ENCODE measurements at places on chromosomes 12 and 14.

- DNase-seq, result no peak
These were observed 769.8 kb upstream of the MGAT4C start for GRCh38 chr12:87025976-87026375.

- DNase-seq, result no peak
These were observed 96.8 kb upstream of the IFNG-AS1 start for GRCh38 chr12:67892259-67893021.

DNA sequence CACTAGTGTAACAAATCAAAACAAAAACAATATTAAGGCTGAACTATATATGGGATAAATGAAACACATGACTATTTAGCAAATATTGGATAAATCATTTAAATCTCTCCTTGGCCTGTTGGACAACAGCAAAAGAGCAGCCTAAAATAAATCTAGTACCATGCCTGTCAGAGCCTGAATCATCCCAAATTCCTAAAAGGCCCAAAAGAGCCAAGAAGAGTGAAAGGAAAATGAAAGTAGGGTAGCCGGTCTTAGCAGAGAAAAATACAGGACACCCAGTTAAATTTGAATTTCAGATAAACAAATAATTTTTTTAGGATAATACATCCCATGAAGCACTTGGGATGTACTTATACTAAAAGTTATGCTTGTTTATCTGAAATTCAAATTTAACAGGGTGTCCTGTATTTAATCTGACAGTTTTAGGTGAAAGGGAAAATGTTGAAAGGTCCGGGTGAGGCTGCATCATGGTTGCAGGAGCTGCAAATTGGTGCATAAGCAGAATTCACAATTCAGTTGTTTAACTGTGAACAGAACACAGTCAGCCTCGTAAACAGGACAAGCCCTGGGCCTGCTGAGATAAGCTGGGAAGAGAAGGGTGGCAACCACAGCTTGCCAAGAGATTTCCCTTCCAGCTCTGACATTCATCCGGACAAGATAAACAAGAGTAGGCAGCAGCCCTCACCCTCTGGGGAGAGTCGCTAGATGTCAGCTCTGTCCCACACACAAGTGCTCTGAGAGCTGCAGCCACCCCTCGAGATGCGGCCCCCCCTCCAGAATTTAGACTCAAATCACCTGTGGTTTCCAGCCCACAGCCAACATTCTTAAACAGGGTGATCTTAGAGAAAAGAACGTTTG, 30.3 kb downstream of the DMAC2L start:
- DNase-seq, result peak; percentile 21

DNA sequence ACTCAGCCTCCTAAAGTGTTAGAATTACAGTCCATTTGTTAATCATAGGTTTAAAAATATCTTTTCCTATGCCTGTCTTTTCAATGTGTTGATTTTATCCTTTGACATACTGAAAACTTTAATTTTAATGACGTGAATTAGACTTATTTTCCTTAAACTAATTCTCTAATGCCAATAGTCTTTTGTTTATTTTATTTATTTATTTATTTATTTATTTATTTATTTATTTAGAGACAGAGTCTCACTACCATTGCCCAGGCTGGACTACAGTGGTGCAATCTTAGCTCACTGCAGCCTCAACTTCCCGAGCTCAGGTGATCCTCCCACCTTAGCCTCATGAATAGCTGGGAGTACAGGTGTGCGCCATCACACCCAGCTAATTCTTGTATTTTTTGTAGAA, 694.5 kb downstream of the TRHDE start:
- no peak for DNase-seq

GRCh38 chr14:103204852-103205540, 81.7 kb downstream of the TNFAIP2 start:
- no peak for DNase-seq

Data from activated naive CD4-positive, alpha-beta T cell treated with Interleukin-2 at 50 U/mL for 16 hours (primary cell).